ENCODE measurements at places on chromosomes 2 and 18. TPM values are rescaled to one million over a fixed set of nuclear protein-coding genes. Genes with fewer than 3 reads are reported as not detected.

GRCh38 chr2:218465987-218466633, 47.2 kb downstream of the VIL1 start:
- H3K27ac ChIP-seq: no peak overlapping the region
- peaks cover 29% of the 10 kb centered on the region for H3K36me3 ChIP-seq
- no peaks in the 10 kb centered on the region for H3K27me3 ChIP-seq
- no peak overlapping the region for H3K4me3 ChIP-seq

- no peak overlapping the region for H3K4me3 ChIP-seq
- DNase-seq: peak; percentile 13
- H3K27me3 ChIP-seq: peaks cover 2% of the 10 kb centered on the region
- no peak overlapping the region for H3K27ac ChIP-seq
Observed at GRCh38 chr2:172698041-172698863, 37.4 kb upstream of the RAPGEF4 start.

DNA sequence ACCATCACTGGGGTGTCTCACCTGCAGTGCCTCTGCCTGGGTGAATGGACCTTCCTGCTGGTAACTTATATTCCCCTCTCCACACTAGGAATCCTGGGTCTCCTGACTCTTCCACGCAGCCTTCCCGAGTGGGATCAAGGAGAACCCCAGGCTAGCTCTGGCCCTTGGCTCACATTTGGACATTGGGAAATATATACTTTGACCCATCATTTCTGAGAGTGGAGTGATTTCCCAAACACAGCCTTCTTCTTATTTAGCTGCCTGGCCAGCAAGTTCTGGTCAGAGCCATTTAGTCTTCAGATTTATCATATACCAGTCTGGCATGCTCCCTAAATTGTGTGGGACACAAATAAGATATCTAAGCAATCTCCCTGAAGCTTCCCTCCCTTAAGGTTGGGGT, 146.8 kb upstream of the PGAP1 start:
- no peak for DNase-seq
- peaks cover 48% of the 10 kb centered on the region for H3K4me1 ChIP-seq
- H3K4me3 ChIP-seq: no peak overlapping the region
- H3K36me3 ChIP-seq: peaks cover 64% of the 10 kb centered on the region

- H3K27me3 ChIP-seq: no peaks in the 10 kb centered on the region
- H3K4me3 ChIP-seq: no peak overlapping the region
- H3K27ac ChIP-seq: peak overlapping the region; percentile 80
- no peaks in the 10 kb centered on the region for H3K4me1 ChIP-seq
Observed at GRCh38 chr2:201964631-201965206, 68.9 kb upstream of the FZD7 start.

- H3K27ac ChIP-seq: no peak overlapping the region
- H3K4me3 ChIP-seq: no peak overlapping the region
- no peak for DNase-seq
- no peaks in the 10 kb centered on the region for H3K4me1 ChIP-seq
- peaks cover 22% of the 10 kb centered on the region for H3K27me3 ChIP-seq
Observed at GRCh38 chr18:48208432-48209140, 200.6 kb downstream of the ZBTB7C start.

GRCh38 chr18:63834471-63835113, 52.9 kb upstream of the SERPINB2 start:
- H3K36me3 ChIP-seq: no peaks in the 10 kb centered on the region
- DNase-seq: no peak
- no peak overlapping the region for H3K4me3 ChIP-seq
- H3K27me3 ChIP-seq: peaks cover 18% of the 10 kb centered on the region
- peaks cover 4% of the 10 kb centered on the region for H3K4me1 ChIP-seq

Gene LCT
- 0.05 TPM for total RNA-seq

Measured in activated CD4-positive, alpha-beta memory T cell treated with anti-CD3 and anti-CD28 coated beads for 36 hours (primary cell).